Neuronal stem cell (in vitro differentiated cells): ENCODE measurements at places on chromosomes 12 and 14.

DNA sequence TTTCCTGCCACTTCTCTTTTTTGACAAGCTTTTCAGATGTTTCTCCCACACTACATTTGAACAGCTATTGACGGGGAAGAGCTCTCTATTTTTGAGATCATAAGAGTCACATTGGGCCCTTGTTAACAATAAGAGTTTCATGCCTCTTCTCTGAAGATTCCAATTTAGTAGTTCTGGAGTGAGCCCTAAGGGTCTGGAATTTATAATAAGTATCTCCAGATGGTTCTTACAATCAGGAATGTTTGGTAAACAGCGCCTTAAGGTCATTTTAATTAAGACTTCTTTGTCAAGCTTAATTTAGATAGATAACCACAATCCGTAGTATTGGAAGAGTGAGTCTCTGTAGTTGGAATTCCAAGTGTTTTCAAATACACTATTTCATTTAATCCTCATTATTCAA lies 60.6 kb upstream of the HECTD1 start:
- DNase-seq: no peak

DNA sequence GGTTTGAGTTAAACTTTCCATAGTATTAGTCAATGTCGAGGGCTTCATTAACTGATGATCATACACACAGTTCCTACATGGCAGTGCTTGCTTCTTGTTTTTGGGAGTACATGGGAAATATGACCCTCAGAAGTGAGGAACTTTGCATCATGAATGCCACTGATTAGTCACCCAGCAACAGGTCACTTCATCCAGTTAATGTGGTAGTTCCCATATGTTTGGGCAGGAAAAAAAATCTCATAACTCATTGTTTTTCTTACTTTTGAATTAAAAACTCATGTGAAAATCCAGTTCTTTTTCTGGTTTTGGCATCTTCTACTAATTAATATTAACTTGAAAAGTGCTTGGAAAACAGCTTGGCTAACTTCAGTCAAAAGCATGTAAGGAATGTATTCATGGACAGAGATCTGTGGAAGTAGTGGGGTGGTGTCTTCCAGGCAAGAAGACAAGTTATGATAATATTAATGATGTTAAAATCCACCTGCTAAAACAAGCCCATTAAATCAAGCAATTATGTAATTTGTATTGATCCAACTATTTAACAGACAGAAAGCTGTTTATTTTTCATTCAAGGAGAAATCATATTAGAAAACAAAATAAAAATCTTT lies 309.1 kb upstream of the NAV3 start:
- no peak for DNase-seq

DNA sequence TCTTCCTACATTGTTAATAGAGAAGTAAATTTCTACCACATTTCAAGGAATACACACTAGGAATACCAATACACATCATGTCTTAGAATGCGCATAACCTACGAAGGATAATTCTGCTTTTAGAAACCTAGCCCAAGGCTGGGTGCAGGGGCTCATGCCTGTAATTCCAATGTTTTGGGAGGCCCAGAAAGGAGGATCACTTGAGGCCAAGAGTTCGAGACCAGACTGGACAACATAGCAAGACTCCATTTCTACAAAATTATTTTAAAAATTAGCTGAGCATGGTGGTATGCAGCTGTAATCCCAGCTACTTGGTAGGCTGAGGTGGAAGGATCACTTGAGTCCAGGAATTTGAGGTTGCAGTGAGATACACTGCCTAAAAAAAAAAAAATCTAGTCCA lies 206.9 kb downstream of the SOX5 start:
- DNase-seq: no peak

GRCh38 chr14:67031920-67032774 lies 157.1 kb upstream of the GARIN2 start:
- no peak for DNase-seq

DNA sequence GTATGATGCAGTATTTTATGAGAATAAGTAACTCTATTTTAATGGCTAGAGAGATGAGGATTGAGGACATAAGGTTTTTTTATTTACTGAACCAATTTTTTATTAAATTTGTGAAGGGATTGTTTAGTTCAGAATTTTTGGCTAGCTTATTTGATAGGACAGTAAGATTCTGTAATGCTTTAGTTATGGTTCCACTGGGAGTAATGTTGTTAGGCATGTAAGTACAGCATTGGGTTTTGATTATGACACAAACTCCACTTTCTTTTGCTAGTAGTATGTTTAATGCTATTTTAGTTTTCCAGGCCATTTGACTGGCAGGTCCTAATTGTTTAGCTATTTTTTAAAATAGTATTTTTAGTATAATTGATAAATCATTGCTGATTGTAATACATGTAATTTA lies 33.8 kb upstream of the LRRC10 start:
- DNase-seq: no peak

- DNase-seq: no peak
Measured at GRCh38 chr14:94066089-94066676, 14.8 kb downstream of the DDX24 start.

DNA sequence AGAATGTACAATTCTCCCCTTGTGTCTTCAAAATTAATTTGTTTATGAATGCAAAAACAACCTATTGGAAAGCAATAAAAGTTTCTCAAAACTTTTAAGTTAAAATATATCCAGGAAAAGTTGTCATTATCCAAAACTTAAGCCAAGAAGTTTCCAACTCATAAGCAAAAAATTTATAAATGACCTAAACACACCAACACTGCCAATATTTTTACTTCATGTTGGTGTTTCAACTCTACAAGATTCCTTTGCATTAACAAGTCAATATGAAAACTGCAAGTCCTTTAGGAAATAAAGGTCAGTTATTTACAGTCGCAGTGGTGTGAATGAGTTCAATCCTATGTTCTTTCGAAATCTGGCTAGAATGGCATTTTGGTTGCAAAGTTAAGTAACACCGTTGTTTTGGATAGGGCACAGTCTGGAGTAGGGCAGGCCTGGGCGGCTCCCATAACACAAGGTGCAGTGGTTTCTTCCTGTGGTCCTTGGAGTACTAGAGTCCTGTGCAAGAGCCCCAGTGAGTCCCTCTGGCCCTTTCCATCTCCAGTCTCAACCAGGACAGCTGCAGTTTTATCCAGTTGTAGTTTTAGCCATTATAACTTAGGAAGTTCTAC lies 151.4 kb downstream of the MED13L start:
- DNase-seq: no peak

GRCh38 chr12:2332947-2333346 lies 280.2 kb downstream of the CACNA1C start:
- DNase-seq: no peak

DNA sequence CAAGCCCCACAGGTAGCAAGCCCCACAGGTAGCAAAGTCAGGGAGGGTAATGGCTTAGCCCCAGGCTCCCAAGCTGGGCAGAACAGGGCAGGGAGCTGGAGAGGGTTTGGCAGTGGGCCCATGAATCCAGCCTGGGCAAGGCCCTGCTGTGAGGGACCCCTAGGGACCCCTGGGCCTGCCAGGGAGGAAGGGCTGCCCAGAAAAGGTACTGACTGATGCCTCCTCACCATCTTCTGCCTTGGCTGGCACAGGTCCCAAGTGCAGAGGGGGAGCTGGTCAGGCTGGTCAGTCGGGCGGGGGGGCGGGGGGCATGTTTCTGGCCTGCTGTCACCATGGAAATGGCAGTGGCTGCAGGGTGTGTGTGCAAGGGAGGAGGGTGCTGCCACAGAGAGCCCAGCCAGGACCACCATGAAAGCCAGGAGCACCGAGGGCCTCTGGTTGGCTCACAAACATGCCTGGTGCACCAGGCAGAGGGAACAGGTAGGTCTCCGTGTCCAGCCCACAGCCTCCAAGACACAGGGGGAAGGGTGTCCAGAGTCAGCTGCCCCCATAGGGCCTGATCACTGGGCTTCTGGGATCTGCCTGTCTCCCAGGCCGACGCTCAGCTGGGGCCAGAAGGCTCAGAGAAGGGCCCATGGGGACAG lies 1.5 kb upstream of the CRIP2 start:
- no peak for DNase-seq

GRCh38 chr12:13288501-13288900 lies 92.0 kb downstream of the EMP1 start:
- DNase-seq: no peak
